Ovary (tissue), 10 donors: ENCODE measurements at places on chromosomes 3 and 15. TPM values are rescaled to one million over a fixed set of nuclear protein-coding genes. Genes with fewer than 3 reads are reported as not detected.

DNA sequence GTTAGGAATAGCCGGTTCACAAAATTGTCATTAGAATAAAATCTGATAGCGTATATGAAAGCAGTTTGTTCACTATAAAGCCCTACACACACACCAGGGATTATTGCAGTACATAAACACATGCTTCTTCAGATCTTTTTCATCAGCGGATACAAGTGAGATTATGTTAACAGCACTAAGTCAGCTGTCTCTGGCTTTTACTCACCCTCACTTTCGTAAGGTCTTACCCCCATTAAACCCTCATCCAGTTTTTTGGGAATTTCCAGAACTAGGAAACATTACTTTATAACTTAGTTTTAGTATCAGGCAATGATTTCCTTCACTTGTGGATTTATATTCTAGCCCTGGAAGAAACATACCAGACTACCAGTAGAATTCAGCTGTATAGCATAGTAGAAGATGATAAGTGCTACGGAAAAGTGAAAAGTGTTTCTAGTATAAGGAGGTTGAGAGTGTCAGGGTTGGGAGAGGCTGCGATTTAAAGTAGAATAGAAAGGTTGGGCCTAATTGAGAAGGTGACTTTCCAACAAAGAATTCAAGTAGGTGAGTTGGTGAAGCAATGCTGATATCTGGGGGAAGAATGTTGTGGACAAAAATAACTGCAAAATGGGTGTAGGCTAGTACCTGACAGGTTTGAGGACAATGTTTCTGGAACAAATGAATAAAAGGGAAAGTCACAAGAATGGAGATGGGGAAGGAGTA is 22.7 kb downstream of the TMEM207 start:
- no peak overlapping the region for H3K4me3 ChIP-seq
- no peaks in the 10 kb centered on the region for H3K4me1 ChIP-seq
- H3K27me3 ChIP-seq, result no peaks in the 10 kb centered on the region
- no peak overlapping the region for H3K27ac ChIP-seq
- no peaks in the 10 kb centered on the region for H3K36me3 ChIP-seq

DNA sequence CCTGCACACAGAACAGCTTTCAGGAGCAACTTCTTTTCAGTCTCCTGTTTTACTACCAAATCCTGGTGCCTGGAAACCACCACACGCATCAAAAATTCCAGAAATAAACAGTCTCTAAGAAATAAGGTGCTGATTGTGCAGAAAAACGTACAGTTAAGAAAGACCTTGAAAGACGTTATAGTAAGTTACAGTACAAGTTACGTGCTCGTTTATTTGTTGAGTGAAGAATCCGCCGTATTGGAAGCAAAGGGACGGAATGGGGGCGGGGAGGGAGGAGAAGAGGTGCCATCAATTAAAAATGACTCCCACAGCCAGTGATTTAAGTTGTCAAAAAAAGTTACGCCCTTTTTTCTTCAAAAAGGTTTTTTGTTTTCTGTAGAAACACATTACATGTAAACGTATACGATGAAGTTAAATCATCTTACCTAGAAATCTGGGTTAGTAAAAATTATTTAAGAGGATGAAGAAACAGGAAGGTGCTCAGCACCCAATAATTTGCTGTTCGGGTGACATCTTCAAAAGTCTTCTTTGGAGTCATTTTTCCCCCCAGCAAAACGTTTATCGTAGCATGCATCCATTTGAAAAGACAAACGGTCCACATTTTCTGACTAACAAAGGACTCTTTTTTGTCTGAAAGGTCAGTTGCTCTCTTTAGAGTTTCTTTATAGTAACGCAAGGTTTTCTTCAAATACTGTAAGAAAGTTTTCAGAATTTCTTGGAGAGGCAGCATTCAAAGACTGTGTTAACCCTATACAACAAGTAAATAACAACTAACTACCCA is 782 bp upstream of the UACA start:
- H3K36me3 ChIP-seq, result no peaks in the 10 kb centered on the region
- peak overlapping the region; percentile 73 for H3K4me3 ChIP-seq
- H3K27me3 ChIP-seq, result no peaks in the 10 kb centered on the region
- H3K4me1 ChIP-seq, result no peaks in the 10 kb centered on the region
- no peak for DNase-seq

- H3K27me3 ChIP-seq, result no peaks in the 10 kb centered on the region
- DNase-seq, result no peak
- H3K36me3 ChIP-seq, result no peaks in the 10 kb centered on the region
- H3K27ac ChIP-seq, result no peak overlapping the region
These were observed 712.5 kb downstream of the MCTP2 start for GRCh38 chr15:94943888-94944287.

DNA sequence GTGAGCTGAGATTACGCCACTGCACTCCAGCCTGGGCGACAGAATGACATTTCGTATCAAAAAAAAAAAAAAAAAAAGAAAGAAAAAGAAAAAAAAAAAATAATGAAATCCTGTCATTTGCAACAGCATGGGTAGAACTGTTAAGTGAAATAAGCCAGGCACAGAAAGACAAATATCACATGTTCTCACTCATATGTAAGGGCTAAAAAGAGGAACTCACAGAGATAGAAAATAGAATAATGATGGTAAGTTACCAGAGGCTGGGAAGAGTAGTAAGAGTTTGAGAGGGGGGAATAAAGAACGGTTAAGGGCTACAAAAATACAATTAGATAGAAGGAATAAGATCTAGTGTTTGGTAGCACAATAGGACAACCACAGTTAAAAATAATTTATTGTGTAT is 19.7 kb downstream of the DENND6A start:
- H3K27ac ChIP-seq, result no peak overlapping the region
- H3K4me1 ChIP-seq, result peaks cover 6% of the 10 kb centered on the region
- H3K36me3 ChIP-seq, result no peaks in the 10 kb centered on the region
- H3K27me3 ChIP-seq, result no peaks in the 10 kb centered on the region

GRCh38 chr3:12893852-12894251 is 52.5 kb upstream of the RPL32 start:
- H3K4me3 ChIP-seq, result no peak overlapping the region
- no peak overlapping the region for H3K27ac ChIP-seq
- H3K4me1 ChIP-seq, result no peaks in the 10 kb centered on the region
- H3K36me3 ChIP-seq, result no peaks in the 10 kb centered on the region
- no peak for DNase-seq
- no peaks in the 10 kb centered on the region for H3K27me3 ChIP-seq

DNA sequence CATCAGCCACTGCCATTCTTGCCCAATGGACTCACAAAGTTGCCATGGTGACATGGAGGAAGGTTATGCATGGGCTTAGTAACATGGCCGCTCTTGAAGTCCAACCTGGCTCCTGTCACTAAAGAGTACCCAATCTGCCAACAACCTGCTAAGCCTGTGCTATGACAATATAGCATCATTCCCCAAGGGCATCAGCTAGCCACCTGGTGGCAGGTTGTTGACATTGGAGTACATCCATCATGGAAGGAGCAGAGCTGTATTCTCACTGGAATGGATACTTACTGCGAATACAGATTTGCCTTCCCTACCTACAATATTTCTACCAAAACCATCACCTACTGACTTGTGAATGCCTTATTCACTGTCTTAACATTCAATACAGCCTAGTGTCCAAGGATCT is 138.9 kb upstream of the RORA start:
- no peak for DNase-seq
- H3K27me3 ChIP-seq, result no peaks in the 10 kb centered on the region
- H3K4me3 ChIP-seq, result no peak overlapping the region
- H3K4me1 ChIP-seq, result no peaks in the 10 kb centered on the region

DNA sequence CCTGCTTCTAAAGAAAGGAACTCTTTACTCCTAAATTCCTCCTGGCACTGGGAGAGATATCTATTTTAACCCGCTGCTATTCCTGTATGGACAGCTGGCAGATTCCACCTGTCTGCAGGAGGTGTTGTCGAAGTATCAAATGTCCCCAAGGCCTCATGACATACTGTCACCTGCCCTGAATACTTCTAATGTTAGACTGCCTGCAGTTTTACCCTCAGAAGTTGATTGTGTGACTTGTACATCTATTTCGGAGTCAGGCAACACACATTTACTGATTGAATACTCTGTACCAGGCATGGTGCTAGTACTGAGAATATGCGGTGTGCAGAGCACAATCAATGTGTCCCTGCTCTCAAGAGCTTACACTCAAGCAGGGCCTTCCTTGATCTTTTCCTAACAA is 38.6 kb downstream of the PDZRN3 start:
- no peak for DNase-seq
- no peaks in the 10 kb centered on the region for H3K27me3 ChIP-seq
- no peak overlapping the region for H3K27ac ChIP-seq
- peaks cover 16% of the 10 kb centered on the region for H3K4me1 ChIP-seq
- H3K36me3 ChIP-seq, result no peaks in the 10 kb centered on the region

DNA sequence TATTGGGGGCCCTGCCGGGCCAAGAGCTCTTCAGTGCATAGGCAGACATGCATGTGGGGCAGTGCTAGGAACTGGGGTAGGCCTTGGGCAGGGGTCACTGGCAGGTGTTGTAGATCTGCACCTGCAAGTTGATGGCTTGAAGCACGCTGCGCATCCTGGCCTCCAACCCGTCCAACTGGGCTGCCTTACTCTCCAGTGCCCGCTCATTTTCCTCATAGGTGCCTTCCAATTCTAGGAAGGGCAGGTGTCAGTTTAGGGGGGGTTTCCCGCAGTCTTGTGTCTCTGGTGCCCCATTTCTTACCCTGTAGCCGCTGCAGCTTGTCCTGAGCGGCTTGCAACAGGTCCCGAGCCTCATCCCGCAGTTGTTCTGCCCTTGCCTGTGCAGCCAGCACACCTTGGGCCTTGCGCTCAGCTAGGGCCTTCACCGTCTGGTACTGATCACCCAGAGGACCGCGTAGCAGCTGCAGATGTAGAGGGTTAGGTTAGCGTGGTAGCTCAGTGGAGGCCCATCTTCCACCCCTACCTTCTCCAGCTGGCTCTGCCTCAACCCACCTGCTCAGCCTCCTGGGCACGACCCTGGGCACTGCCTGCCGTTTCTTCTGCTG is 611 bp upstream of the USP19 start:
- no peaks in the 10 kb centered on the region for H3K36me3 ChIP-seq
- H3K27ac ChIP-seq, result peak overlapping the region; percentile 83
- H3K4me1 ChIP-seq, result peaks cover 7% of the 10 kb centered on the region
- no peak for DNase-seq
- no peaks in the 10 kb centered on the region for H3K27me3 ChIP-seq
- H3K4me3 ChIP-seq, result peak overlapping the region; percentile 80

DNA sequence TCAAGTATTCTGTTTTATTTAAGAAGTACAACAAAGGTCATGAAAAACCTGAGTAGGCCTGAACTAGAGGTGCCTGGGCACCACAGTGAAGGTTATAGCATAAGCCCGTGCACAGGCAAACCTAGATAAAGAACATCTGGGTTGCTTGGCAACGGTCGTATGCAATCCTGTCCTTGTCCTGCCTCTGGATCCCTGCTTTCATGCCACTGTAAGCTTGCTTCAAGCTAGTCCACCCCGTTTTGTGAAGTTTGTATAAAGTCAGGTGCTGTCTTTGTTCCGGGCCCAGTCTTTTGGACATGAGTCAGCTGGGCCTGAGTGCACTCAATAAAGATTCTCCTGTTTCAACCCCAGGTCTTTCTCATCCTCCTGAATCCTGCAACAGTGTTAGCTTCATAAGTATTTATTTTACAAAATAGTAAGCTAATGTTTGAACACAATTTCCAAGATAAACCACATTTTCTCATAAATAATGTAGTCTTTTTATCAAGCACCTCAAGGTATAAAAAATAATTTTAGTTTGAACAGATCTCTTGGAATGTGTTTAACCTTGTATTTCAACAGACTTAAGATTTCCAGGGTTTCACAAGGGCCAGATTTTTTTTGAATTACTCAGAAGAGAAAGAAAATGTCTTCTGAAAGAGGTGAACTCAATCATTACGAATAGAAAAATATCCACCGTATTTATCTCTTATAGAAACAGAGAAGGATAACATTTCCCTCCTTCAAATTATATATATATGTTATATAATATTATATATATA is 14.3 kb upstream of the SLC9C1 start:
- no peaks in the 10 kb centered on the region for H3K27me3 ChIP-seq
- H3K4me1 ChIP-seq, result no peaks in the 10 kb centered on the region
- H3K4me3 ChIP-seq, result no peak overlapping the region

DNA sequence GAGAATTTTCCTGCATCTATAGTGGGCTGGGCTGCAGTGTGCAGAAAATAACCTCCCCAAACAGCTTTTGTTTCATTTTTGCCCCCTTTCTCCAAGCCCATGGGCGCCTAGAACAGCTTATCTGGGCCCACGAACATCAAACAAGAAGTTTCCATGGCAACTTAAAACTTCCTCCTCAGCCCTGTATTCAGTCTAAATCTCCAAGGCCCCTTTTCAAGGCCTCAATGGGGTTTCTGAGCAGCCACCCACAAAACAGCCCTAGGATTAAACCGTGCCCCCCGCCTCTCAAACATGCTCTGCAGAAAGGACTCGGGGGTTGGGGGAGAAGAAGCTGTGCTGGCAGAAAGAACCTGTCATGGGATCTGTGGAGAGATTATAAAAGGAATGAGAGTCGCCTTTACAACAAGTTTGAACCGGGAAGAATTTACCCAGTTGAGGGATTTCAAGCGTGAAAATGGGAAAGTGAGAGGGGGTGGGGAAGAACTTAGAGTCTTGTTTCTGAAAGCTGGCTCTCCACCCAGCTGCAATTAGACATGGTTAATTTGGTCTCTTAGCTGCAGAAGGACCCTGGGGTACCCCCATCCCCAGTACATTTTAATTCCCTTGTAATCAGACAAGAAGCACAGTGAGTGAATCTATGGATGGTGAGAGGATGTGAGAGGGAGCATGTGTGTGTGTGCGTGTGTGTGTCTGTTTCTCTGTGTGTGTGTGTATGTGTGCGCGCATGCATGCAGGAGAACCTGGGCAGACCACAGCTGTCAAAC is 4.3 kb upstream of the FAM107A start:
- H3K36me3 ChIP-seq, result no peaks in the 10 kb centered on the region
- H3K4me1 ChIP-seq, result peaks cover 3% of the 10 kb centered on the region
- H3K4me3 ChIP-seq, result no peak overlapping the region
- no peak for DNase-seq

GRCh38 chr15:57586661-57587424 is 4.9 kb upstream of the MYZAP start:
- peaks cover 7% of the 10 kb centered on the region for H3K4me1 ChIP-seq
- no peak overlapping the region for H3K4me3 ChIP-seq
- DNase-seq, result no peak
- no peak overlapping the region for H3K27ac ChIP-seq

- no peaks in the 10 kb centered on the region for H3K27me3 ChIP-seq
- peaks cover 16% of the 10 kb centered on the region for H3K4me1 ChIP-seq
- peak overlapping the region; percentile 80 for H3K27ac ChIP-seq
- DNase-seq, result no peak
- H3K36me3 ChIP-seq, result no peaks in the 10 kb centered on the region
These were observed 77.8 kb upstream of the RNU6-1 start for GRCh38 chr15:67917636-67918035.

- H3K36me3 ChIP-seq, result no peaks in the 10 kb centered on the region
- no peak for DNase-seq
- H3K4me3 ChIP-seq, result no peak overlapping the region
These were observed 726.0 kb upstream of the CFAP20DC start for GRCh38 chr3:59775761-59776325.

KPNA4 gene
- 16.2 TPM for total RNA-seq

C3orf49 gene
- not detected for total RNA-seq

NRG4 gene
- 0.20 TPM for total RNA-seq

SLC27A2 gene
- 0.20 TPM for total RNA-seq
